ENCODE measurements at places on chromosomes 2 and 18.
A peak's percentile ranks its signal among the peaks of the same experiment; 100 is the strongest.

DNA sequence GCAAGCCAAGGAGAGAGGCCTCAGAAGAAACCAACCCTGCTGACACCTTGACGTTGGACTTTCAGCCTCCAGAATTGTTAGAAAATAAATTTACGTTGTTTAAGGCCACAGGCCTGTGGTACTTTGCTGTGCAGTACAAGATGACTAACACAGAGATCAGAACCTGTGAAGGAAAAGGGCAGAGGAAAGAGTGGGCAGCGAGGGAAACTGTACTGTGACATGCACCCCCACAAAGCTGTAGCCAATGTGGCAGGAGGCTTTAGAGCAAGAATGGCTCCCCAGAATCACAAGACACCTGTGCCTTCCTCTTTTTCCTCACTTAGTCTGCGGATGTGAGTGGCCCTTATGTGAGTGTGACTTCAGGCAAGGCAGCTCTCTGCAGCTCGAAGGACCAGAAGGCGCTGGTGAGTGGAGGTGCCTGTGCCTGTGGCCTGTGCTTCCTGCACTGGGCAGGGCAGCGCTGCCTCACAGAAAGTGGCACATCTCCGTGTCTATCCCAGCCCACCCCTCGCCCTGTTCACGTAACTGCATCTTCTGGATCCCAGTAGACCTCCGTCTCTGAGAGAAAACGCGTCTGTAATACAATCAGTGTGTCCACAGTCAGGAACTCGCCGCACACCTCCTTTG is 89.5 kb downstream of the MRPS9 start:
- no peak for DNase-seq

- peak; percentile 93 for DNase-seq
Measured at GRCh38 chr2:219552382-219553167, 8.7 kb downstream of the TMEM198 start.

GRCh38 chr18:22678486-22678885 is 254.6 kb upstream of the RBBP8 start:
- DNase-seq: no peak

- DNase-seq: no peak
Measured at GRCh38 chr18:61079714-61080113, 253.5 kb upstream of the CDH20 start.

- no peak for DNase-seq
Measured at GRCh38 chr18:39037925-39038324, 1472.3 kb upstream of the CELF4 start.

DNA sequence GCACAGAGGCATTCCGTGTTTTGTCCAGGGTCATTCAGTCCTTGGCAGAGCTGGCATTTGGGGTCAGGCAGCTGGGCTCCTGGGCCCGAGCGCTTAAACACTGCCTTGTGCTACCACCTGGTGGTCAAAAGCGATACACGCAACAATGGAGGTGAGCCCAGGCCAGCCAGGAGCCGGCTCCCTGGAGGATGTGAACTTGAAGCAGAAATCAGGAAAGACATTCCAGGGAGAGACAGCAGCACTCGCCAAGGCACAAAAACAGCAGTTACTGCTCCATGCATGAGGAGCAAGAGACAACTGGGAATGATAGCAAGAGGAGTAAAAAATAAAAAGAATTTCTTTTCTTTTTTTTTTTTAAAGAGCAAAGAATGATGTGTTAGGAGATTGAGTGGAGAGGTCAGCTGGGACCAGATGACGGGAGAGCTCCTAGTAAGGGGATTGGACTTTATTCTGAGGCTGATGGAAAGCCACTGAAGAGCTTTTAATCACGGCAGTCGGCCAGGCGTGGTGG is 20.7 kb downstream of the SCYGR8 start:
- DNase-seq: peak; percentile 83

DNA sequence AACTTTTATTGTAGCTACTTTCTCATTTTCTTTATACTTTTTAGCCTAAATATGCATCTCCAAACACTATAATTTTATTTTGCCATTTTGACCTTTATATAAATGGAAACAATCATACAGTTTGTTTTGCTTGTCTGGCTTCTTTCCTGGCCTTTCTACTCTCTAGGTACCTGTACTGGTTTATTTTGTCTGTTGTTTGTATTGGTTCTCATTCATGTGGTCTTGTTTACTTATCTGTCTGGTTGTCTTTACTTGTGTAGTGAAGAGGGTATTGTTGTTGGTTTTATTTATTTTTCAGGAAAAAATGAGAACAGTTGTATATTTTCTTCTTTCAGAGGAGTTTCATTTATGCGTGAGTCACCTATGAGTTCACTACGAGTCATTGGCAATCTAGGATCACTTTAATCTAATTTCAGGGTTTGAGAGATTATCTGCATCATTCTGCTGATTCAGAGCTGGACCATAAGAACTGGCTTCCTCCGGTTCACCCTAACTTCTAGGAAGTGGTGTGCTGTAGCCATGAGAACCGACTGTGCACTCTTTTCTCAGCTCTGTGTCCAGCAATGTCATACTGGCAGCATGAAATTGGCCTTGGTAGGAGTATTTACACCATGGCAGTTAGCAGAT is 33.1 kb upstream of the HDAC4 start:
- no peak for DNase-seq

DNA sequence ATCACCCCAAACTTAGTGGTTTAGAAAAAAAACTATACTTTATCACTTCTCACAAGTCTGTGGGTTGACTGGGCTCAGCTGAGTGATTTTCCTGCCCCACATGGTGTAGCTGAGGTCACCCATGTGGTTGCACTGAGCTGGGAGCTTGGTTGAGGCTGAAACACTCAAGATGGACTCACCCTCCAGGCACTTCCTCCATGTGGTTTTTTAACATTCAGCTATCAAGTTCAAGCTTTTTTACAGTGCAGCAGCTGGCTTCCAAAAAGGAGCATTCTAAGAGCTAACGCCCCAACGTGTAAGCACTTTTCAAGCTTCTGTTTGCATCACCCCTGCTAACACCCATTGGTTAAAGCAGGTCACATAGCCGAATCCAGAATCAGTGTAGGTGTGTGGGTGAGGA is 105.9 kb upstream of the CREB1 start:
- peak; percentile 58 for DNase-seq

GRCh38 chr2:42105330-42106256 is 57.8 kb downstream of the PKDCC start:
- DNase-seq: peak; percentile 81

DNA sequence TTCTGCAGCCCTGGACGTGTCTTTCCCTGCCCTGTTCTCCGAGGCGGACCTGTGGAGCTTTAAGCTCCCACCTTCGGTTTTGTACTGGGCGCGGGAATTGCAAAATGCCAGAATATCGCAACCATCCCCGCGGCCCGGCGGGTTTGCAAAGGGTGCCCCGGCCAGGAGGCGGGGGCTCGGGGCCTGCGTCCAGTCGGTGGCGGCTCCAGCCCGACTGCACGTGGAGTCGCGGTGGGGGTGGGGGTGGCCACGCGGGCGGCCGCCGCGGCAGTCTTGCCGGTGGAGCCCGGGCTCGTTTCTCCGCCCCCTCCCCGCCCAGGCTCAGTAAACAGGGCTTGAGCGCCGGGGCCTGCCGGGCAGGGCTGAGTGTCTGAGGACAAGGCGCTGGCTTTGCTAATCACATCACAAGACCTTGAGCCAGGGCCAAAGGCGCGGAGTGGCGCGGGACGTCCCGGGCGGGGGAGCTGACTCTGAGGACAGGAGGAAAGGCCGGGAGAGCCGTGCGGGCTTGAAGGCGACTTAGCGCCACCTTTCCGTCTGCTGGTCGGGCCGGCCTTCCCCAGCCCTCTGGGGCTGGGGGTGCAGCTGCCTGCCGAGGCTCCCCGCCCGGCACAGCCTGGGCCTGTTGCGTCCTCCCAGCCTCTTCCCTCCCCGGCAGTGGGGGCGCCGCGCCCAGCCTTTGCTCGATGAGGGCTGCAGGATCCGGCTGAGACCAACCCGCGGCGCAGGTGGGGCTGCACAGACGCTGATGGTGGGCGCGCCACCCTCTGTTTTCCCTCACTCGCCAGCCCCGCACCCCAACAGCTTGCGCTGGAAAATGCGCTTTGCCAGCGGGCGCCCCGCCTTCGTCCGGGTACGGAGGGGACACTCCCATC is 786 bp upstream of the ZFP36L2 start:
- DNase-seq: peak; percentile 90

GRCh38 chr2:8574196-8575037 is 107.4 kb upstream of the ID2 start:
- DNase-seq: peak; percentile 60

DNA sequence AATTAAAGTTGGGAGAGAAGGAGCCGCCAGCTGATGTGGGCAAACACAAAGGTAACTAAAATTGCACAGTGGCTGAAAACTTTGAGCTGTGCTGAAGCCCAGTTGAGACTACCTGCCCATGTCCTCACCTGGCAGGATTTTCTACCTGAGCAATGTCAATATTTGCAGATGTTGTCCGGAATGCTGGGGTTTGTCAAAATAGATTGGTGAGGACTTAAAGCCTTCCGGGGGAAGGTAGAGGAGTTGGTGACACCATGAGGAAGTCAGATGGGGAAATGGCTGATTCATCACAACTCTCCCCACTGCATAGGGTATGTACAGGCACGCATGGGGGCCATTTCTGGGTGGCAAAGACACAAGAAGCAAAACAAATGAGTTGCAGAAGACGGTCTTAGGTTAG is 114.9 kb downstream of the ALK start:
- DNase-seq: no peak

DNA sequence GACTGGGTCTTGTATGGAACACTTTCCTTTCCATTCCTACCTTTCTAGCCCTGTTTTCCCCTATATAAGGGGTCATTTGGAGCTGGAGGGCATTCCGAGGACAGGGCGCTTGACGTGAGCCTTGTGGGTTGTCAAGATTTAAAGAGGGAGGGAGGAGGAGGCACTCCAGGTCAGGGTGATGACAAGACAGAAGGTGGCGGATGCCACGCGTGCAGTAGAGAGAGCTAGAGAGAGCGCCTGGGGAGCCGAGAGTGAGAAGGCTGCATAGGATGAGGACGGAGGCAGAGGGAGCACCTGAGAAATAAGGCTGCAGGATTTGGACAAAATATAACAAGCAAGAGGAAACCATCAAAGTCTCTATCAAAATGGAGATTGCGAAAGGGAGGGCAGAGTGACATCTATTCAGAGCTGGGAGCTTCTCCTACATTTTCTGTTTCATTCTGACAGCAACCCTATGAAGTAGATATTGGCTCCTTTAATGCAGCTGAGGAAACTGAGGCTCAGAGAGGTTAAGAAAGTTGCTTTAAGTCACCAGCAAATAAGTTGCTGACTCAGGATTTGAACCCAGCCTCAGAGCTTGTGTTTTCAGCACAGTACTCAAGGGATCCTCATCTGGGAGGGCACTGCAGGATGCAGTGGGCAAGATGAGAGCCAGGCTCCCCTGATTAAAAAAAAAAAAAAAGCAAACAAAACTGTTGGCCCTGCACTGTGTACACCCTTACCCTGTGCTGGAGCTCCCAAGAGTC is 124.2 kb downstream of the MRO start:
- no peak for DNase-seq

DNA sequence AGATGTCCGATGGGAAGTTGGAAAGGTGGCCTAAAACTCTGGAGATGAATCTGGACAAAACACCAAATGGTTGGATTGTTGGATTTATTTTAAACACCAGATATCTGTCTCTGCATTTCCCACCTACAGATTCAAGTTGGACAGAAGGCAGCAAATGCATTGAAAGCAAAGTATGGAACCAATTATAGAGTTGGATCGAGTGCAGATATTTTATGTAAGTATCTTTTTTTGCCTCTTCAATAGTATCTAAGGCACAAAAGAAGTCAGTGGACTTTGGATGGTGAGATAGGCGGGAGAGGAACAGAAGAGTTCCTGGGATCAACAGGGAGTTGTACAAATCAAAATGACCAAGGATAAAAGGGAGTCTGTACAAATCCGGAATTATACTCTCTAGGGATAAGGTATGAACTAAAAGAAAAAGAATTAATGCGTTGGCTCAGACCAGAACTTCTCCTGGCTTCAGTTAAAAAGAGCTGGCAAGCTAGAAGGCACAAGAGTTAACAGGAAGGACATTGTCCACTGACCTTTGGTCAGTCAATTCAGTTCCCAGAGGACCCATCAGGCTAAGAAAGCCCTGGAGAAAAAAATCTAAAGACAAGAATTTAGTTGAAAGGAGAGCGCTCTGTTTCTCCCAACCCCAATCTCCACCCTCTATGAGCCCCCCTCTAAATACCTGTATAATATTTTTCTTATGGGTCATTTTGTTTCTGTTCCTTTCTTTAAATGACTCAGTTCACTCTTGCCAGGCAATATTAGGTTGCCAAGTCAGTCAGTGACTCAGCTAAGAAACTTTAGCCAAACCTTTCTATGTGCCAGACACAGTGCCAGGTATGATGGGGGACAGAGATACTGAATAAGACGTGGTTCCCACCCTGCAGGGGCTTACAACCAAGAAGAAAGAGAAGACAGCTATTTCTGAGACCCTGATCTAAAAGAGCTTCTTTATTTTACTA is 29.1 kb downstream of the CPO start:
- DNase-seq: no peak

DNA sequence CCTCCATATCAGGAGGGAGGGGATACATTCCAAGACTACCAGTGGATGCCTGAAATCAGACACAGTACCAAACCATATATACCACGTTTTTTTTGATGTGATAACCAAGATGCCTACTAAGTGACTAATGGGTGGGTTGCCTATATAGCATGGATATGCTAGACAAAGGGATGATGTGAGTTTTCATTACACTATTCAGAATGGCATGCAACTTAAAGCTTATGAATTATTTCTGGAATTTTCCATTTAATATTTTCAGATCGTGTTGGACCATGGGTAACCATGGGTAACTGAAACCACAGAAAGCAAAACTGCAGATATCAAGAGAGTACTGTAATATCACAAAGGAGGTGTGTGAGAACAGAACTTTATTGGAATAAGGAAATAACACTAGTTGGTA is 39.6 kb upstream of the CRACDL start:
- DNase-seq: no peak

- no peak for DNase-seq
Measured at GRCh38 chr18:61803393-61803792, 89.4 kb downstream of the RNF152 start.

- DNase-seq: no peak
Measured at GRCh38 chr2:180893752-180894151, 86.7 kb upstream of the UBE2E3 start.

GRCh38 chr2:233542507-233542906 is 24.1 kb downstream of the USP40 start:
- no peak for DNase-seq

DNA sequence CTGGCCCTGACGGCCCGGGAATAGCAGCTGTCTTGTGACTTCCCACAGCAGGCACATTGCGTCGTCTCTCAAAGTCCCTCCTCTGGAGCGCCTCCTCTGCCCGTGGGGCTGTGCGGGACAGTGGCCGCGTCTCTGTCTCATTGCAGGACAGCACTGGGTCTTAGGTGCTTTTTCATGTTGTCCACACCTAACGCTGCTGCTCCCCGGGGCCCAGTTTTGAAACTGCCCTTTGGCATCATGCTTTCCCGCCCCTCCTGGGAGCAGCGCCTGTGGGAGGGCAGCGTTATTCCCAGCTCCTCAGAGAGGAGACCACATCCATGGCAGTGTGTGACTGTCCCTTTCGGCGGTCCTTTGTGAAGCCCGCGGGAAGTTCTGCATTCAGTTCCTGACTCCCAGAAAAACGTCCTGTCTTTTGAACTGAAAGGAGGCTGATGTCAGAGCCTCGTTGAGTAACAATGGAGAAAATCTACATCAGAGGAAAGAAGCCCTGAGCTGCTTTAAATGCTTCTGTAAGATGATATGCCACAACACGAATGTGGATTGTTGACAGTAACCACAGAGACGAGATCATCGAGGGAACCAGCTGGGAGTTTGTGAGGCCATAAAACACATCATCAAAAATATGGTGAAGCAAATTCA is 226.0 kb downstream of the FAM210A start:
- no peak for DNase-seq

Data from activated CD8-positive, alpha-beta memory T cell treated with anti-CD3 and anti-CD28 coated beads for 24 hours (primary cell).